Uterus (tissue), 4 donors: ENCODE measurements at places on chromosomes 1 and 21.

- no peak for DNase-seq
Measured at GRCh38 chr21:30164796-30165195, 1.8 kb downstream of the CLDN17 start.

- DNase-seq: no peak
Measured at GRCh38 chr1:217153361-217153760, 430.1 kb upstream of the ESRRG start.

- DNase-seq: no peak
Measured at GRCh38 chr1:62229932-62230331, 35.3 kb downstream of the L1TD1 start.

- no peak for DNase-seq
Measured at GRCh38 chr1:109978761-109979488, 5.6 kb upstream of the AHCYL1 start.

GRCh38 chr1:231528172-231529029 is at the start of gene TSNAX:
Gene TSNAX, plus strand, starts transcription at chr1:231528669. Its CDS starts 142 bp downstream, at chr1:231528811.
- DNase-seq: peak; percentile 89

DNA sequence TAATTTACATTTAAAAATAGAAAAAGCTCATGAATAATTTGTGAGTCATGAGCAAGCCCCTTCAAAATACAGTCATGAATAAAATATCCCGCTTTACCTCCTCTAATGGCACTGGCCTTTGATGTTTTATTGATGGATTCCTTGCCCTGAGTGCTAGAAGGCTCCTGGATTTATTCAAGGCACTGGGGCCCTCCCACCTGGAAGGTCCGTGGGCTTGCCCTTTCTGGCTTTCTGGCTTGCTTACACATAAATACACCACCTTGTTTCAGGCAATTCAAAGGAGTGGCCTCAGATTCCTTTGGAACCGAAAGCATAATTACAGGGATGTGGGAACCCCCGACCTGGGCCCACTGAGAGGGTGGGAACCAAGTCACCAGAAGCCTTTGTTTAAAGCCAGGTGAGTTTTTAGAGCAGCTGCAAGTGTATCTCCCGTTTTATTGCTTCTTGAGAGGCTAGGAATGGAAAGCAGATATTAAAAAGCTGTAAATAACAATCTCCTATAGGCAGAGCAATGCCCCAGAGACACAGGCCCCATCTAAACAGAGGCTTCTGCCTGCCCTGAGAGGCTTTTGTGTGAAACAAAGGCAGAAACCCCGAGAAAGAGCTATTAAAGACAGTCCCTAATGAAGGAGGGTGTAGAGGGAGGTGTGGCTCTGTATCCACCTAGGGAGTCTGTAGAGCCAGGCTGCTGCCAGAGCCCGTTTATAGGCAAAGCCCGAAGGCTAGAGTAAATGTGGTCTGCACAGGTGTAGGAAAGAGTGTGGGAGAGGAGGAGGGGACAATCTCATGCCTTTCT is 126.4 kb downstream of the FAM78B start:
- no peak for DNase-seq

GRCh38 chr1:185512442-185512841 is 195.4 kb upstream of the IVNS1ABP start:
- DNase-seq: no peak

DNA sequence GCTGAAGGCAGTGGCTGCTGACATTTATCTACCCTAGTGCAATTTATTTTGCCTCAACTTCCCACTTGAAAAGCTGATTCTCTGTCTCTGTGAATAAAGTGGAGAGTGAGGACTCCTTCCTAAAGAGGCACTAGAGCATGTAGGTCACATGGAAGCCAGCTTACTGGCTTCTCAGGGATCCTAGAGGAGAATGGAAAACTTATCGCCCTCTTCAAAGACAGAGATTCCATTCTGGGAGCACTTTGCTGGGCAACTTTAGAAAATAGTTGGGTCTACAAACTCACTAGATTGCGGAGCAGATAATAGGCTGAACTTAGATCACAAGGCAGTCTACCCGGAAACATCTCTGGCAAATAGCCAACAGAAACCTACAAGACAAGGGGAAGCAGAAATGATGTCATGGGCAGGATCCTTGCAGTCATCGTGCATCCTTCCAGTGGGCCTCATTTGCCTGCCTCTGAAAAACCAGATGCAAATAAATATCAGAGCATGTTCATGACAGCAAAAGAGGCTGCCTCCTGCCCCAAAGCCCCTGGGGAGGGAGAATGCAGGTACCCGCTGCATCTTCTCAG is 104.8 kb upstream of the BARHL2 start:
- no peak for DNase-seq

DNA sequence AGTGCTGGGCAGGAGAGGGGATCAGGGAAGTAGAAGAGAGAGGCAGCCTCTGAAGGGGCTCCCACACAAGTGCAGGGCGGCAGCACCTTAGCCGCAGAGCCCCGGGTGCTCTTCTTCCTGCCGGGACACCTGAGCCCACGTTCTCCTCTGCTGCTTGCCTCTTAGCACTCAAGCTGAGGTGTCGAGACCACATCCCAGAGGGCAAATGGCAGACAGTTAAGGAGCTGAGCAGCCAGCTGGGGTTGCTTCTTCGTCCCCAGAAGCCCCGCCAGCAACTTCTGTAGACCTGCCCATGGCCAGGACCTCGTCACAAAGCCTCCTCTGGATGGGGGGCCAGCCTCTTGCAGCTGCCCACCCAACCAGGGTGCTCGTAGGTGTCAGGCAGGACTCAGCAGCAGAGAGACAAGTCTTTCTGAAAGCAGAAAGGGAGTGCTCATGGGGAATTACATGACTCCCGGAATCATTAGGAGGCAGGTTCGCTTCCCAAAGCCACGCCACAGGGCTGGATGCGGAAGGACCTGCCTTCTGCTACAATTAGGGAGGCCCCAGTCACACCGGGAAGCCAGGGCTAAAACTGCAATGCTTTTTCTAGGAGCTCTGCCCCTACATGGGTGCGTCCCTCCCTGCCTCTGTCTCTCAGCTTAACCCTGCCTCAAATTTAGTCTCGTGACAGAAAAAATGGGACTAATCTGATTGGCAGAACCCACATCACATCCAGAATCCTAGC is 141.4 kb upstream of the RAB4A start:
- DNase-seq: no peak

- peak; percentile 36 for DNase-seq
Measured at GRCh38 chr1:58162952-58163550, 383.5 kb downstream of the OMA1 start.

- DNase-seq: no peak
Measured at GRCh38 chr1:30218438-30218837, 504.9 kb downstream of the MATN1 start.

DNA sequence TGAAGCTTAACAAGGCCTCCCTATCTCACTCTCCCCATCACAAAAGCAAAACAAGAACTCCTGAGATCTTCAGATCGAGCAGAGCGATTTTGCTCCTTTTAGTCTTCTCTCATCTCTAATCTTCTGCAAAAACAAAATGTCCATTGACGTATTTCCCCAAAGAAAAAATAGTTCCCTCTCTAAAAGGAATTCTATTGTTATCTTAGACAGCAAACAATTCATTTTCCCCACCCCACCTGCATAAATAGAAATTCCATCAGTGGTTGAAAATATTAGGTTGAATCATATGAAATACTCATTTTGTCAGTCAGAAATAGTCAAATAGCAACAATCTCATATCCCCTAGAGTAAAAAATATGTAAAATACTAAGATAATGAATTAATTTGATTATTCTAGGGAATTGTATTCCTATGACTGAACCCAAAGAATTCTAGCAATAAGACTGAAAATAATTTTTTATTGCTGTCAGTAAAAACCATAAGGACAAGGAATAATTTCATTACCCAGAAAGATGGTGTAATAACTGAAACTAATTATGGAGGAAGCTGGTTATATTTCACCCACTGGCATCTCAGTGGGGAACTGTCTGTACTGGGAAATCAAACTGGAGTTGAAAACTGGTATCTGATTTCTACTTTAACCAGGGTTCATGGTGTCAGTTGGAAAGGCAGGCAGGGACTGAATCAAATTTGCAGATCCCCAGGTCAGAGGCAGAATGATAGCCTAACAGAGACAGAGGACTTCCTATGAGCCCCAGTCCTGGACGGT is 51.3 kb downstream of the RHOU start:
- no peak for DNase-seq

GRCh38 chr1:58833166-58833565 is 49.3 kb upstream of the JUN start:
- DNase-seq: no peak

GRCh38 chr1:207754011-207754410 is 2.2 kb downstream of the CD46 start:
- no peak for DNase-seq

DNA sequence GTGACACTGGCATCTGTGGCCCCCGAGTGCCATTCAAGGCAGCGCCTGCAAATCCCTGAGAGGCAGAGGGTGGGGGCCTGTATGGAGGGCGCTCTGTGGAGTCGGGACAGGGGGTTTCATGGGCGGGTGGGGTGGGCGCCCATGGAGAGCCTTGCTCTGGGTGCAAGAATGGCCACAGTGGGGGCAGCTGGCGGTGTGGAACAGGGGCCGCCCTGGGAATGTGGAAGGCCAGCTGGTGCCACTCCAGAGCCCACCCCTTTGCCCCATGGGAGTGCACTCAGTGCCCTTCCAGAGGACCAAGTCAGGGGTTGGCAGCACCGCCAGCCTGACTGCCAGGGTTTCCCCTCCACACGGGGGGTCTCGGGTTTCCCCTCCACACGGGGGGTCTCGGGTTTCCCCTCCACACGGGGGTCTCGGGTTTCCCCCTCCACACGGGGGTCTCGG is 55.0 kb upstream of the TRAPPC10 start:
- no peak for DNase-seq

- no peak for DNase-seq
Measured at GRCh38 chr1:245673881-245674414, 519.2 kb downstream of the KIF26B start.

GRCh38 chr1:10986525-10986890 is 25.9 kb upstream of the TARDBP start:
- no peak for DNase-seq

DNA sequence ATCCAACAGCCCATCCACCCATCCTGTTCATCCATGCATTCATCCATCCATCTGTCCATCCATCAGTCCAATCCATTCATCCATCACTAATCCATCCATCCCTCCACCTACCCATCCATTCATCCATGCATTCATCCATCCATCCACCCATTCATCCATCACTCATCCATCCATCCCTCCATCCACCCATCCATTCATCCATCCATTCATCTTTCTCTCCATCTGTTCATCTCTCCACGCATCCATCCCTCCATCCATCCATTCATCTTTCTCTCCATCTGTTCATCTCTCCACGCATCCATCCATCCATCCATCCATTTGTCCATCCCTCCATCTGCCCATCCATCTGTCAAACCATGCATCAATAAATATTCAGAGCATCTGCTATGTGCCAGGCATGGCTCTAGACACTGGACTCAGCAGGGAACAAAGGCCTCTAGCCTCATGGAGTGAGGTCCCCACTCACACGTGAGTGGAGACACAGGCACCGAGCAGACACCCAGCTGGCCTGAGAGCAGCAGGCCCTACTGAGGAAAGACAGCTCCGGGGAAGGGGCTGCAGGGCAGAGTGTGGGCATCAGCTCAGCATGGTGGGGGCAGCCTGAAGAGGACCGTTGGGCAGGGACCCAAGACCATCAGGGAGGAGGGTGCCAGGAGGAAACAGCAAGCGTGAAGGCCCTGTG is 9.6 kb downstream of the KRTAP10-1 start:
- no peak for DNase-seq
